ENCODE measurements at places on chromosomes 7 and 10.

GRCh38 chr7:69553190-69553589 is 45.1 kb upstream of the AUTS2 start:
- no peak for DNase-seq

GRCh38 chr7:33883671-33883965 is 21.7 kb upstream of the BMPER start:
- no peak for DNase-seq

DNA sequence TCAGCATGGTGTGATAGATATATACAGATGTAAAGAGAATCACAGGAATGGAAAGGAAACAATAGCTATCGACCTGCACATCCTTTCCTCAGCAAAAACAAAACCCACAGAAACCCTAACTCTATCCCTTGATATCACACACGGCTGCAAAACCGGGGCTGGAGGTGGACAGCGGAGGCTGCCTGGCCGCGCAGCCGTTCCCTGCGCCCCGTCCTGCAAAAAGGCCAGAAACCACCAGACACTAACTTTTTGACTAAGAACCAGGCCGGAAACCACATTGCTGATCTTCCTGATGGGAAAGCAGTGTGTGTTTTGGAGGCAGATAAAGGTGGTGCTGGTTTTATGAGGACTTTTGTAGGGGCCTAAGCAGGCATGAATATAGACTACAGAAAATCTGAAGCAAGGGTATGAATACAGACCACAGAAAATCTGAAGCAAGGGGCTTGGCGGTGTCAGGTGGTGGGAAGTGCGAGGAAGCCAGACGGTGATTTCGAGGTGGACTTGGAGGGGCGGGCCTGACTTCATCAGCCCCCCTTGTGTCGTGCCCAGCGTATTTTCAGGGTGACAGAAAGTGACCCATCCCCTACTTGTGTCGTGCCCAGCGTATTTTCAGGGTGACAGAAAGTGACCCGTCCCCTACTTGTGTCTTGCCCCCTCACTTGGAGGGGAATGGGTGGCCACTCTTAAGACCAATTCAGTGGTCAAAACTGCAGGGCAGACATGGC is 123.3 kb downstream of the WDR37 start:
- no peak for DNase-seq

DNA sequence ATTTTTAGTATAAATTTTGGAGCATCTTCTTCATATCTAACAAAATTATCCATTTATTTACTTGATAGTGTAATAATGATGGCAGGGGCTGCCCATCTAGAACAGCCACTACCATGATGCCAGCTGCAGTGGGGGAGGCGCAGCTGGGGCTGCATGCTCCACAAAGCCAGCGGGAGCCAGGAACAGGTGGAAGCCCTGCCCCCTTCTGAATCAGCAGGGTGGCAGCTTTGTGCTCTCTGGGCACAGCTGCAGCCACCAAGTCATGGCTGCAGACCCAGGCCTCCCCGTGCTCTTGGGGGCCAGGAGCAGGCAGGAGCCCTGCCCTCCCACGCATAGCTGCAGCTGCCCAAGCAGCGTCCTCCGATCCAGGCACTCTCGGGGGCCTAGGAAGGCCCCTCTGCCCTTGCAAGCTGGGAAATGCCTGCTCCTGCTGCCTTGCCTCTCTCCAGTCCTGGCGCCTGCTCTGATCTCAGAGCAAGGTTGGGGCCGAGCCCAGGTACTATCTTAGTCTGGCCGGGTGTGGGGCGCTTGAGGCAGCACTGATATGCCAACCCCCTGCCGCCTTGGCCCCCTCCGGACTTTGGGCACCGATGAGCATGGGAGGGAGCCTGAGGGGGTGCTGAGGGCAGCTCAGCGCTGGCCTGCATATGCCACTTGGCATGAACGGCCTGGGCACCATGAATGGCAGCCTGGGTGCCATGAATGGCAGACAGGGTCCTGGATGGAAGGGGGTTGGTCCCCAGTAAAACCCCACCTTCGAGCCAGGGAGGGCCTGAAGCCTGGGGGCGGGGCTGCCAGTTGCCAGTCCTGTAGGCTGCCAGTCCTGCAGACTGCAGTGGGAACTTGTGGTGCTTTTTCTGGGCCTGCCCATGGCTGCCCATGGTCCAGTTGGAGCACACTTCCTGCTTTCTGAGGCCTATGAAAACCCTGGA is 1110.8 kb upstream of the POT1 start:
- DNase-seq: no peak

- DNase-seq: no peak
Measured at GRCh38 chr7:3240826-3241430, 60.1 kb upstream of the SDK1 start.

DNA sequence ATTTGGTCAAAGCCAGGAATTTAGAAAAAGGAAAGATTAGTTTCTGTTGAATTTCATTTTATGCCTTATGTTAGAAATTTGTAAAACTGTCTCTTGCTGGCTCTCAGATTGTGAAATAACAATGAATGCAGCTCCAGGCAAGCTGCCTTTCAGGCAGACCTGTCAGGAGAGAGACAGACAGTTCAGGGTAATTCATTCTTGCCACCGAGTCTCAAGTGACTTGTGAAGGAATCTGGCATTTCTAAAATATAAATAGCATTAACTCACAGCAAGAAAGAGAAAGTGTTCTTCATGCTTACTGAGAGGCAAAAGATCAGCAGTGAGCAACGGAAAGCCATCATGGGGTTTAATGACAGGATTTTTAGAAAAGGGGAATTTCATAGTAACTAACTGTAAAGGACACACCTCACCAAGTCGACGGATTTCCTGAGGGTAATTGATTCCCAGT is 442.3 kb upstream of the AKR1E2 start:
- no peak for DNase-seq

- DNase-seq: peak; percentile 55
Measured at GRCh38 chr7:140684066-140684950, 11.6 kb downstream of the ADCK2 start.

DNA sequence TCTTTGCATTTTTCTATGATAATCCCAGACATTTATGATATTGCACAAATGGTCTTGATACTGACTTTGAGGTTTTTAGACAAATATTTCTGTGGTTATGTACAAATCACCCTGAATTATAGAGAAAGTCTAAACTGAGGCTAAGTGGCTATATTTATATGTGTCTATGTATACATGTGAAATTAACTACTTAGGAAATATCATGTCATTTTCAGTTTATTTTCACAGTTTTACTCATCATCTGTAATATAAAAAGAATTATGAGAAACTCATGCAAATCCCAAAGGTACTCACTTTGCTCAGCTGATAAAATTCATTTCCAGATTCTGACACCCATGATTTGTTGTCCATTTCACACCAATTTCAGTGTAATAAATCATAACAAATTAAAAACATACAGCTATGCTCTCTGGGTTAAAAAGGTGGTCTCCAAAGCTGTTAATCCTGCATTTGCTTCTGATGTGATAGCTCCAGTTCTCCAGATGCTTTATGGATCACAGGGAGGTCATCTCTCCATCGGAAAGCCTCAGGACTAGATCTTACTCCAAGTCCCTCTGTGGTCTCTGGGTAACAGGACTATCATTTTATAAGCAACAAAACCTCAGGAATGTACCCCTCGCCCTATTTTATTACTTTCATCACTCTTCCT is 673.9 kb downstream of the PARD3 start:
- DNase-seq: no peak

- DNase-seq: peak; percentile 68
Measured at GRCh38 chr10:24944512-24945255, 7.7 kb downstream of the PRTFDC1 start.

- DNase-seq: no peak
Measured at GRCh38 chr7:51577390-51577789, 260.8 kb upstream of the COBL start.

GRCh38 chr7:99369767-99370391 is 4.7 kb upstream of the ARPC1B start:
- DNase-seq: no peak

DNA sequence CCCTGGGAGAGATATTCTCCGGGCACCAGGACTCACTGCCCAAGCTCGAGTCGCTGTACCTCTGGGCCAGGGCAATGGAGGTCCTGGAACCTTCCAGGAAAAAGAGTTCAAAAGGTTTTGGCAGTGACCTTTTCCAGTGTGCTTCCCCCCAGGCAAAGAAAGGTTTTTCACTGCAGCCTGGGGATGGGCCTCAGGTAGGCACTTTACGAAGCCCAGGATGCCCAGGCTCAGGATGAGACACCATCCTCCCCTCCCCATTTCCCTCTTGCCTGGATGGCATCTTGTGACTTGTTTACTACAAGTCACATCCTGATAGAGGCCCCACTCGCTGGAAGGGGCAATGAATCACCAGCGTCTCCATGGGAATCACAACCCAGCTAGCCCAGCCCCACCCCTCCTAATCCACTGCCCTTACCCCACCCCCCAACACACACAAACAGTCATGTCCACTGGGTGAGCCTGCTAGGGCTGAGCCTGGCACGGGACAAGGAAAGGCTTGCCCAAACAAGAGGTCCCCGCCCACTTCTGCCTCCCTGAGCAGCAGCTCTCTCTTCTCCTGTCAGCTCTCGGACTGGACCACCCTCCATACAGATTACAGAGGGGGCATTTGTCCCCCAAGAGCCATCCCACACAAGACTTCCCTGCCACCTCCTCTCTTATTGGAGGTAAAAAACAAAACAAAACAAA is 93.8 kb upstream of the SMNDC1 start:
- DNase-seq: peak; percentile 53

- DNase-seq: no peak
Measured at GRCh38 chr7:102432442-102433218, 745 bp upstream of the ORAI2 start.

- no peak for DNase-seq
Measured at GRCh38 chr7:116706668-116707126, 34.7 kb downstream of the MET start.

DNA sequence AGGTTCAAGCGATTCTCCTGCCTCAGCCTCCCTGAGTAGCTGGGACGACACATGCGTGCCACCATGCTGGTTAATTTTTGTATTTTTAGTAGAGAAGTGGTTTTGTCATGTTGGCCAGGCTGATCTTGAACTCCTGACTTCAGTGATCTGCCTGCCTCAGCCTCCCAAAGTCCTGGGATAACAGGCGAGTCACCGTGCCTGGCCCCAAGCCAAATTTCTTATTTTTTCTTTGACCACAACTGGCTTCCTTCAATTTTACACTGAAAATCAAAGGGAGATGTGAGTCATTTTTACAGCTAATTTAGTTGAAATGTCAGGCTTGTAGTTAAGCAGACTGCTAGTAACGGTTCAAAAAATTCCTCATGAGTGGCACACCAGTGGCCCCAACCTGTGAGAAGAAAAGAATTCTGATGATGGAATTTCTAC is 7.8 kb downstream of the RNF216 start:
- peak; percentile 10 for DNase-seq

GRCh38 chr10:129706523-129706922 is 239.5 kb downstream of the MGMT start:
- DNase-seq: no peak

DNA sequence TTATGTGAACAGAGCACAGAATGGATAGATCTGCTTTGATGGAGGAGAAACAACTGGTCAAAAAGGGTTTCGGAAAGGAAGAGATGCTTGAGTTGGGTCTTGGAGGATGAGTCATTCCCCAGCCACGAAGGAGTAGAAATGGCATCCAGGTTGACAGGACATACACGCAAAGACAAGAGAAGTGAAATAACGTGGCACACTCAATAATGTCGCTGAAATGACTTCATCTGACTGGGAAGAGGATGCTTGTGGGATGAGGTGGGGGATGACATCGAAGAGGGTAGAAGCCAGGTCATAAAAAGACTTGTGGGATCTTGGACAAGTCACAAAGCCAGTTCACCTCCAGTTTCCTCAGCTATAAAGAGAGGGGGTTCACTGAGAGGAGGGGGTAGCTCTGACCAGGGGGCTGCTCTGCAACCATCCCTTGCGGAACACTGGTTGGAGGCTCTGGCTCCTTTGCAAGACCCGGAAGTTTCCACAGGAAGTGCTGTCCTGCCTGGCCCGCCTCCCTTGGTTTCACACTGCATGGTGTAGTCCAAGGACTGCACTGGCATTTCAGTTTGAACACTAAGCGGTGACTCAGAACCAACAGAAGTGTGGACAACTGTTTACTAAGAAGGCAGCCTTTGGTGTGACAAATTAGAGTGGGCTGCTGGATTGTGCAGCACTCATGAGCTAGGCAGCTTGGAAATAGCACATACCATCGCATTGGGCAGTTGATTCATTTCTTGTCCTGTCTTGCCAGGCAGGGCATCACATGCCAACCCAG is 189.9 kb upstream of the ADO start:
- no peak for DNase-seq

DNA sequence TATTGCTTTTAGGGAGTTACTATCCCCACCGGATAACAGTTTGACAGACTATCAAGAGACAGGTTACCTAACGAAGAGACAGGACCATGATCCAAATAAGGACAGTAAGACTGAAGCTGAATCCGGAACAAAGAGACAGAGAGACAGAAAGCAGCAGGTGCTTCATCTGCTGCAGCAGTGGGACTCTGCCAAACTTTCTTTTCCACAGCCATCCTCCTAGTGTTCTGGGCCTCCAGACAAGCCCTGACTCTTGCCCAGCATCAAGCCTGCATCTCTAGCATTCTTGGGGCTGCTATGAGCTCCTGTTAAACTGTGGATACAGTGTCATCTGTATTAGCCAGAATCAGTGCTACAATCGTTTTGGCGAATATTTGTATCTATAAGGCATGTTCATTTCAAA is 761.7 kb downstream of the GRID1 start:
- no peak for DNase-seq

DNA sequence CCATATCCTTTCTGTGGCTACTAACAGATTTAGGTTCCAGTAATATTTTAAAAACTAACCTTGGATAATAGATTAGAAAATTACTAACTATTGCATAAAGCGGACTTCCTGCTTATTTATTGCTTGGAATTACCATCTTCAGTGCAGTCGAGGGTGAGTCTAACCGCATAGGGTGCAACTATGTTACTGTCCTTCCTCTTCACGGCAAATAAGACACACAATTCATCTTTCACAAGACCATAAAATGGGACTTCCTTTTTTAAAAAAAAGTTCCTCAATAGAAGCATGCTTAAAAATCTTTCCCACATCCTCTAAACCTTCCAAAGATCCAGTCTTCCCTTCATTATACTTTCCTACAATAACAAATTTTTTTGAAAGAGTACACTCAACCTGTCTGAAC is 2.1 kb downstream of the SLC25A40 start:
- no peak for DNase-seq

- DNase-seq: no peak
Measured at GRCh38 chr7:130838738-130839137, 104.7 kb upstream of the KLF14 start.

GRCh38 chr10:76547352-76547972 is 1090.1 kb downstream of the KCNMA1 start:
- DNase-seq: peak; percentile 72

- DNase-seq: no peak
Measured at GRCh38 chr10:132702601-132703418, 83.1 kb downstream of the NKX6-2 start.

DNA sequence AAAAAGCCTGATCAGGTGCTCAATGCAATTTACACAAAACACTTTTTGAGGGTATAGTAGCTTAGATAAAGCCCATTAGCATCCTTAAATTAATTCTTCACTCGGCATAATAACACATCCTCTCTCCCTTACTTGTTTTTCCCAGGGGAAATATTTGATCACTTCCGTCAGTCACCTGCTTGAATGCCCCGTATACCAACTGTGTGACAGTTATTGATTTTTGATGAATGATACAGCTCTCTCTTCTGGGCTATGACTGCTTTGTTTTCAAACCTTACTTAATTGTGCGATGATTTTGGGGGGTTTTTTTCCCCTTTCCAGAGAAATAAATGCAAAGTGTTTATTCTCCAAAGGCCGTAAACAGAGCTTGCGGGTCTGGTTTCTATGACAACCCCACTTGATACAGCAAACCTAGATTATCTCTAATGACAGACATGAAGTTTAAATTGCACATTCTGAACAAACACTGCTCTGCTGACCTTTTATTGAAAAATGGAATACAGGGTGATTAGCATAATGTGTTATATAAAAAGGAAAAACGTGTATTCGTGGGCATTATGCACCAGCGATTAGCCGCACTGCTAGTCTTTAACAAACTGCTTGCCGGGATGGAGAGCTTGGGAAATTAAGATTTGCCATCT is 78.4 kb upstream of the NANOS1 start:
- DNase-seq: no peak
